SHP77 (cell line): ENCODE measurements at places on chromosomes 13 and 19.

GRCh38 chr19:7434391-7434790, 54.4 kb downstream of the PEX11G start:
- DNase-seq, result no peak

- no peak for DNase-seq
Measured at GRCh38 chr13:26220575-26220974, 1.5 kb downstream of the RNF6 start.

GRCh38 chr13:81986308-81986707, 1645.4 kb upstream of the SPRY2 start:
- DNase-seq, result no peak

DNA sequence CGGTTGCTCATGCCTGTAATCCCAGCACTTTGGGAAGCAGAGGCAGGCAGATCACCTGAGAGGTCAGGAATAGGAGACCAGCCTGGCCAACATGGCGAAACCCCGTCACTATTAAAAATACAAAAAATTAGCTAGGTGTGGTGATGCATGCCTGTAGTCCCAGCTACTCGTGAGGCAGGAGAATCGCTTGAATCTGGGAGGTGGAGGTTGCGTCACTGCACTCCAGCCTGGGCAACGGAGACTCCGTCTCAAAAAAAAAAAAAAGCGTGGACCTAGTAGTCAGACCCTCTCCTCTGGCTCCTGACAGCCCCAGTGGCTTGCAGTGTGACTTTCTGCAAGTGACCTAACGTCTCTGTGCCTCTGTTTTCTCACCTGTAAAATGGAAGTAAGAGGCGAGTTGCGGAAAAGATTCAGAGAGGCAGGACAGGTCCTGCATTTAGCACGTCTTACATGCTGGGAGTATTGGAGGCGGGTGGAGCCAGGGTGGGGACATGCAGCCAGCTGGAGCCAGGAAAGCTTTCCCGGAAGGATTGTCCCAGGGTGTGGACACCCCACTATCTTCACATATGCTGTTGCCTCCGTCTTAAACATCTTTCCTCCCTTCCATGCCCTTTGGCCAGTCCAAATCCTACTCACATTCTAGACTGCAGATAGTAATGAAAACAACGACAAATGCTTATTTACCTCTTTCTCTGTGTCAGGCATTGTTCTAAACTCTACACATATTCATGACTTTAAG, 2.9 kb downstream of the TUBB4A start:
- no peak for DNase-seq

GRCh38 chr13:31145417-31145816, 16.3 kb downstream of the HSPH1 start:
- DNase-seq, result no peak

GRCh38 chr19:42140125-42140754, 8.0 kb upstream of the POU2F2 start:
- DNase-seq, result no peak

DNA sequence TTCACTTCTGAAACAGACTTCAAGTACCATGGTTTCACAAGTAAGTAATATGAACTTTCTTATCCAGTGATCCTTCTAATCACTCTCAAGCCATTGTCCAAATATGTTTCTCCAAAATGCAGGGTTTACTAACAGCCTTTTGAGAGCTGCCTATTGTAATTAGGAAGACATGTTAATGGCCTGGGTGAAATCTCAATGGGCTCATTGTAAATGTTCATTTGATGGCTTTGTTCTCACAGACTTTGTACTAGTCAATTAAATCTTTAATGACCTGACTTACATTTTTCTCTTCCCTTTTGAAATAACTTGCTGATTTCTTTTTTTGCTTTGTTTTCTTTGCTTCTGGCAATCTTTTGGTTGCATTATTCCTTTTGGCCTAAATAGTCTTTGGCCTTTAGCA, 444.8 kb downstream of the LIG4 start:
- no peak for DNase-seq

- no peak for DNase-seq
Measured at GRCh38 chr13:37326334-37326733, 220.9 kb upstream of the CSNK1A1L start.

DNA sequence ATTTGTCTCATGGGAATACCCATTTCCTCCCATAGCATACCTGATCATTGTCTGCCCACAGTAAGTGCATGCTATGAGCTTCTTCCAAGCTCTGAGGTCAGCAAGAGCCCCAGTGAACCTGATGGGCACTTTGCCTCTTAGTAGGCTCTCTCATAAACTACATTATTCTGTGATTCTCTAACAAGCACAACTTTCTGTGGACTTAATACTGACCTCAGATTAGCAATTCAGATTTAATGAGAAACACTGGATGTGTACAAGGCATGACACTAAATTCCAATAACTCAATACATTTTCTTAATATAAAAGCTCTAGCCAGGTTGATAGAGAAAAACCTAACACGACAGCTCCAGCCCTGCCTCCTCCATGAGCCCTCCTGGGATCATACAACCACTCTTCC, 23.3 kb upstream of the STARD13 start:
- no peak for DNase-seq

GRCh38 chr19:42653841-42654240, 59.1 kb upstream of the CEACAM8 start:
- no peak for DNase-seq

GRCh38 chr19:41871573-41872383, 5.3 kb upstream of the CD79A start:
- no peak for DNase-seq

DNA sequence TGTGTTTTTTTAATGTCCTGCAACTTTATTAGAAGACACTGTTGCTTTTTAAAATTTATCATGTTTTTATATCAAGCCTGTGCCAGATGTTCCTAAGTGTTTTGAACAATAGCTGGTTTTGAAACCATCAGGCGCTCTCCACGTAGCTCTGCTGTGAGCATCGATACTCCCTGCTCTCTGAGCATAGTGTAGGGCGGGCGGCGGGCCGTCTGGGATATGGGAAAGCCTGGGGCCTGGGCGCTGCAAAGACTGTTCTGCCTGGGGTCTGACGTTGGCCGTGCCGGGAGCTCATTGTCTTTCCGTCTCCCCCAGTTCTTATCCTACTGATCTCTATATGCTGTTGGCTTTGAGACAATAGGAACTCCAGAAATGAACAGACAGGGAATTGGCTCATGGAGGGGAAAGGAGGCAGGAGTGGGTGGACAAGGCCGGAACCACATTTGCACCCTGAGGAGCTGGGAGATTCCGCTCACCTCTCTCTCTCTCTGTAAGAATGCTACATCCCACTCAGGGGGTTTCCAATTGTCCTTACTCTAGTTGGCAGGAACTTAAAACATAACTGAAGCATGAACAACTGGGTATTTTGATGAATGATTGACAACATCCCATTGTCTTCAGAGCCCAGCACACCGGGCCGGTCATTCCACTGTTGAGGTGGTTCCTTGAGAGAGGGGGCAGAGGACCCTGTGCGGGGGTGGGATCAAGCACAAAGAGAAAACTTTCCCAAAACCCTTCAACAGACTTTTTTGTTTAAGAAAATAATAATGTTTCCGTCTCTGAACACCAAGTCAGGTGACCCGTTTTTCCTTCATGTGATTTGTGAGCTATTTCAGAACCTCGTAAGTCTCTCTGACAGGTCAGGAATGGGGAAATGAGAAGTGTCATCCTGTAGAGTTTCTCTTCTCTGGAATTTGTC, 64.7 kb downstream of the COL4A2 start:
- no peak for DNase-seq
